ENCODE measurements at places on chromosomes 1 and 21.
A peak's percentile ranks its signal among the peaks of the same experiment; 100 is the strongest.

DNA sequence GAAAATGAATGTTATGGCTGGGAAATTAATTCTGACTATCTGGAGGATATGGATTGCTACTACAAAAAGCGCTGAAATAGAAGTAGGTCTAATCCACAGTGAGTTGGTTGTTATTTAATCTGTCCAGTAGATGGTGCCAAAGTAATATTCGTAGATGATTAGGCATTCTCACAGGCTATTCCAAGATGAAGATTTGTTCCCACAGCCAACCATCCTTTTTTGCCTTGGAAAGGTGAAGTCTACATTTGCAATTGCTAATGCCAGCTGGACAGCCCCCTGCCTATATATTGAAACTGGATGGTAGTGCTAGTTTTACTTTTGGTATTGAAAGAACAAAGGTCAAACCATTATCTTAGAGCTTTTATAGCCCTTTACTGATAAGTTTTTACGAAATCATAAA is 43.8 kb downstream of the RBM11 start:
- DNase-seq, result peak; percentile 32

DNA sequence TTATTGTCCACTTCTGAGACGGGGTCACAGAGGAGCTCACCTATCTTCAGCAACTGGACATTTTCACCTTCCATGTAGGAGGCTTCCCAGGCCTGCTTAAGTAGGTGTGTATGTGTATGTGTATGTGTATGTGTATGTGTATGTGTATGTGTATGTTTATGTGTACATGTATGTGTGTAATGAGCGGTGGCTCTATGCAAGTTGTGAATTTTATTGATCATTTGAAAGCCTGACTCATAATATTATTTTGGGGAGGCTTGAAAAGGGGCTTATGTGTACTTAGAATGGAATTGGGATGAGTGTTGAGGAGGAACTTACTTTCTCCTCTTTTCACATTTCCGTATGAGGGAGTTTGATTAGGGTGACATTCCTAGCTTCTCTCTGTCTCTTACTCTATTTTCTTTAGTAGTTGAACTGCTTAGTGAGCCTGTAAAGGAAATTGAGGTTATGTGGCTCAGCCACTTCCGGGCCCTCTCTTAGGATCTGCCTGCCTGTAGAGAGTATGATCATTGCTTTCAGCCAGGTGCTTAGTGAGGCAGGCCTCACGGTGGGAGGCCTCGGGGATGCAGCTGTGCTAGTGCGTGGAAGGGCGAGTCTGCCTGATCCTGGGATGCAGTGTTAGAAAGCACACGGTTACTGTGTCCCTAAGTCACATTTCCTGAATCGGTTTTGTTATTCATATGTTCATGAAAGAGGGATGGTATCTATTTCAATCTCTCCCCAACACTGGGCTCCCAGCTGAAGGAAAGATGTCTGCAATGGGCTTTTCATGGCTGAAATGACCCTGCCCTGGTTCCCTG is 61.0 kb downstream of the IER5 start:
- no peak for DNase-seq

- DNase-seq, result no peak
Observed at GRCh38 chr1:103348136-103348535, 177.4 kb upstream of the RNPC3 start.

DNA sequence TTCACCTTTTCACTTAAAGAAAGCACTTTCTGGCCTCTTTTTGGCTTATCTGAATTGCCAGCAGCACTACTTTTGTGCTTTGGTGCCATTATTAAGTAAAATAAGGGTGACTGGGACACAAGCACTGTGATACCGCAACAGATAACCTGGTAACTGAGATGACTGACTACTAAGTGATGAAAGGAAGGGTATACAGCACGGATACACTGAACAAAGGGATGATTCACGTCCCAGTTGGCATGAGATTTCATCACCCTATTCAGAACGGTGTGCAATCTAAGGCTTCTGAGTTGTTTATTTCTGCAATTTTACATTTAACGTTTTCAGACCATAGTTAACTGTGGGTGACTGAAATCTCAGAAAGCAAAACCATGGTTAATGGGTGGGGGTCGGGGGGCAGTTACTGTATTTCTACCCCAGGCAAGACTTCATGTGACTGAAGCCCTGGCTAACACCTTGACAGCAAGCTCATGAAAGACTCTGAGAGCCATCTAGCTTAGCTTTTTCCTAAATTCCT is 102.8 kb downstream of the CLIC6 start:
- peak; percentile 58 for DNase-seq

- DNase-seq, result peak; percentile 22
Observed at GRCh38 chr1:12081648-12082396, 18.7 kb downstream of the TNFRSF8 start.

DNA sequence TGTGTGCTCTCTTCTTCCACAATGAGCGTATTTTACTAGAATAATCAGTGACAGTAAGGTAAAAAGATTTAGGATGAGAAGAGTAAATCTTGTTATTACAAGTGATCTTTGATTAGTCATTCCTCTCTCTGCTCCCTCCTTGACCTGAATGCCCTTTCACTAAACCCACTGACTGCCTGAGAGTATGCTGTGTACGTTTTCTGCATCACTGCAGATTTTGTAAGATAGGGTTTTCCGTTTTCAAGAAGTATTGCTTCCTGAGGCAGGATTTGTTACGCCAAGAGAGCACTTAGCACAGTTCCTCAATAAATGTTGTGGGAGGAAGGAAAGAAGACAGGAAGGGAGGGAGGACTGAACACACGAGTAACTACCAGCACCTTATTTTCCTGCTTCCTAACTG is 7.7 kb upstream of the LAMB3 start:
- peak; percentile 66 for DNase-seq

- peak; percentile 48 for DNase-seq
Observed at GRCh38 chr1:43049481-43049880, 90.8 kb upstream of the SLC2A1 start.

DNA sequence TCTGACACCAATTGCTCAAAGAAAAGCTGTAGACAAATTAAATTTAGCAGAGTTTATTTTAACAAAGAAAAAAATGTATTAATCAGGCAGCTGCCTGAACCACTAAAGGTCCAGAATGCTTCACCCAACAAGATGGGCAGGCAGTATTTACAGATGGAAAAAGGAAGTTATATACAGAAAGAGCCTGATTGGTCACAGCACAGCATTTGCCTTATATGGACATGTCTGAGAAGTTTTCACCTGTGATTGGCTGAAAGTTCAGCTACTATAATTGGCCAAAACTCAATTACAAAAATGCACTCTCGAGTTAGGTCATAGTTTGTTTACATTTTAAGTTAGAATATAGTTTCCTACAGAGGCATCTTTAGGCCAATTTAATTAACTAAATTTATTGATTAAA is 15.1 kb upstream of the FMO1 start:
- peak; percentile 17 for DNase-seq

GRCh38 chr1:119340861-119341261 is 27.7 kb upstream of the HAO2 start:
- DNase-seq, result no peak

DNA sequence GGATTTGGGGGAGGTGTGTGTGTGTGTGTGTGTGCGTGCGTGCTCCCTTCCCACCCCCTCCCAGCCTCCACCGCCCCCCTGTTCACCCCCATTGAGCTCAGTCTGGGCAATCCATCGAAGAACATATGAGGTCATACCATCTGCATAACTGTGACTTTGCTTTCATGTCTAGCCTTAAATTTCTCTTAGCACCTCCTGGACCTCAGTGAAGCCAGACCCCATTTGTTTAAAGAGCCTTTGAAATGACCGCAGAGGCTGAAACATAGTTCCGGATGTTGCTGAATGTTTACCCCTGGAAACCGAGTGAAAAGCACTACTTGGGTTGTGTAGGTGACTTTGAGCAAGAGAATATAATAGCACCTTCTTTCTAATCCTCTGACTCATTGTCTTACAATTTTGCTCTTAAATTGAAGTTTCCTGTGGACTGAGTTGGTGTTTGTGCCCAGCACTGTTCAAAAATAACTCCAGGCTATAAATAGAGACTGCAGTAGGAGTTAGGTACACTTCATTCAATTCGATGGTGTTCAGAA is 75.4 kb downstream of the UBE4B start:
- DNase-seq, result peak; percentile 73

DNA sequence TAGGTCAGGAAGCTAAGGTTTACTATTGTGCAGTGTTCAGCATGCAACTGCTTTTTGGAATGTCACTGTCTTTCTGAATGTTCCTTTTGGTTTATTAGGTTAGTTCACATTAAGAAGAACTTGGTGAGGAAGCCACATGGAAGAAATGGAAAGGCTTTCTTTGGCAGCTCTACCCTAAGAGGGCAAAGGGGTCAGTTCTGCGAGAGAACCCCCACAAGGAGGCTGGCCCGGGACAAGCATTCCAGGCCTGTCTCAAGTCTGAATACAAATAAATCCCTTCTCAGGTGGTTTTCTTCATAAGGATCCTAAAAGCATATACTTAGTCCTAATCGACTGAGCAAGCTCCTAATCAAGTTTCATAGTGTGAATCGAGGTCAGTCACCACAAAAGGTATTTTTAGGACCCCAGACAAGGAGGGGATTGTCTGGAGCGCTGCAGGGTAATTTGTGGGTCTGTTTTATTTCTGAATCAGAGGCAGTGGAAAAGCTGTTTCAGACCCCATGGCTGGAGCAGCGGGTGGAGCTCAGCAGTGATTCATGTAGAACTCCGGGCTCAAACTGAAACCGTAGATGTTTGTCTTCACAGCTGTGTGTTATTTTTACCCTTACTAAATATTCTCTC is 63.3 kb downstream of the ERG start:
- DNase-seq, result no peak

- DNase-seq, result no peak
Observed at GRCh38 chr1:234907208-234907939, 221.3 kb downstream of the TOMM20 start.

GRCh38 chr21:31151156-31152045 is 113.1 kb upstream of the KRTAP19-8 start:
- no peak for DNase-seq

DNA sequence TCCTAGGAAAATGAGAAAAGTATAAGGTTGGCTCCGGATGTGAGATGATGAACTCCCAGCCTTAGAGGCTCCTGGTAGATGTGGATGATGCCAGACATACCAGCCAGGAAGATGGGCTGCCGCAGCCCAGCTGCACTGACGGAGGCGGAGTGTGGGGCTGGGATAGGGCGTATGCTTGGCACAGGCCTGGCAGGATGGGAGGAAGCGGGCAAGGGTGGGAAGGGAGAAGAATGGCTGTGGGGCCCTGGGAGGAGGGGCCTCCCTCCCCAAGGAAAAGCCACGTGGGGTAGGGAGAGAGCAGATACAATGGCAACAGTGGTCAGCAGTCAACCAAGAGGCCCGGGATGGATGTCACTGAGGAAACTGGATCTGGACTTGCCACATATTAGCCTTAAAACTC is 41.3 kb upstream of the KIF21B start:
- DNase-seq, result no peak

DNA sequence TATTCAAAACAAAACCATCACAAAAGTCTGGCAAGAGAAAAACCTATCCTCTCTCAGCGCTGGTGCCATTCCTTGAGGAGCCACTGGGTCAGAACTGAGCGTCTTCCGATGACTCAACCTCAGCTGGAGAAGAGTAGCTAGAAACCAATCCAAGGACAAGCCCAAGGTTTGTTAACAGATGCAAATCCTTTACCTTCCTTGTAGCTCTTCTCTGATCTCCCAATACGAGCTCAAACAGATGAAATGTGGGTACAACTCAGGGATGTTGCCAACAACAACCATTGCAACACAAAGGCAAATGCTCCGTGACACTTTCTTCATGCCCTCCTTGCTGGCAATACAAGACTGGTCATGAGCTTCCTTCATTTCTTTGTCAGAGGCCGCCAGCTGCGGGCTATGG is 337.1 kb downstream of the SIPA1L2 start:
- no peak for DNase-seq

- no peak for DNase-seq
Observed at GRCh38 chr1:107804134-107804533, 160.8 kb downstream of the VAV3 start.

GRCh38 chr1:19786988-19787423 is 12.7 kb downstream of the TMCO4 start:
- DNase-seq, result no peak

DNA sequence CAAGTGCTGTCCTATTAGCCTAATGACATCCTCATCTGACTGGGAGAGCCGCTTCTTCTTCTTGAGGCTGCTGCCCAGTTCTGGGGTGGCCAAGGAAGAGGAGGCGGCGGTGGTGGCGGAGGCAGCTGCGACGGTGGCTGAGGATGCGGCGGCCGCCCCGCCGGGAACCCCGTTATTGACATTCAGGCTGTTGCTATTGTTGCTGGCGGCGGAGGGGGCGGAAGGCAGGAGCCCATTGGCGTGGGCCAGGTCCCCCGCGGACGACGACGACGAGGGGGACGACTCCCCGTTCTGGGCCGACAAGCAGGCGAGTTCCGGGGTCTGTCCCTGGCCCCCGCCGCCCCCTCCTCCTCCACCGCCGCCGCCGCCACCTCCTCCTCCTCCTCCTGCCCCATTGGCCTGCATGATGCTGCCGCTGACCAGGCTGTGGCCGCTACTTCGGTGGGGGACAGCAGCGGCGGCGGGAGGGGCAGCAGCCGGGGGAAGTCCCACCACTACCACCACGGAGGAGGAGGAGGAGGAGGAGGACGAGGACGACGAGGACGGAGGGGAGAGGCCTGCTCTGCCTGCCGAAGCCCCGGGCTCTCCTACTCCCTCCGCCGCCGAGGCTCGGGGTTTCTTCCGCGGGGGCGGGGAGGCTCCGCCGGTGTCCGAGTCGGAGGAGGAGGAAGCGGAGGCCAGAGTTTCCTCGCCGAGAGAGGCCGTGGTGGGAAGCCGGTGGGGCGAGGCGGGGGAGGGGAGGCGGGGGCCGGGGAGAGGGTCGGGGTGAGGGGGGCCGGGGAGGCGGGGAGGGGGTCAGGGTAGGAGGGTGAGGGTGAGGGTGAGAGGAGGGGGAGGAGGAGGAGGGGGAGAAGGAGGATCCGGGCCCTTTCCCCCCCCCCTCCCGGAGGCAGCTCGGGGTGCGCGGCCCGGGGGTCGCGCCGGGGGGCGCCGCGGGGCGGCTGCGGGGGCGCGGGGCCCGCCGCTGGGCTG is 610 bp downstream of the WDR26 start:
- no peak for DNase-seq

- peak; percentile 88 for DNase-seq
Observed at GRCh38 chr1:178530037-178530402, 17.1 kb downstream of the TEX35 start.

DNA sequence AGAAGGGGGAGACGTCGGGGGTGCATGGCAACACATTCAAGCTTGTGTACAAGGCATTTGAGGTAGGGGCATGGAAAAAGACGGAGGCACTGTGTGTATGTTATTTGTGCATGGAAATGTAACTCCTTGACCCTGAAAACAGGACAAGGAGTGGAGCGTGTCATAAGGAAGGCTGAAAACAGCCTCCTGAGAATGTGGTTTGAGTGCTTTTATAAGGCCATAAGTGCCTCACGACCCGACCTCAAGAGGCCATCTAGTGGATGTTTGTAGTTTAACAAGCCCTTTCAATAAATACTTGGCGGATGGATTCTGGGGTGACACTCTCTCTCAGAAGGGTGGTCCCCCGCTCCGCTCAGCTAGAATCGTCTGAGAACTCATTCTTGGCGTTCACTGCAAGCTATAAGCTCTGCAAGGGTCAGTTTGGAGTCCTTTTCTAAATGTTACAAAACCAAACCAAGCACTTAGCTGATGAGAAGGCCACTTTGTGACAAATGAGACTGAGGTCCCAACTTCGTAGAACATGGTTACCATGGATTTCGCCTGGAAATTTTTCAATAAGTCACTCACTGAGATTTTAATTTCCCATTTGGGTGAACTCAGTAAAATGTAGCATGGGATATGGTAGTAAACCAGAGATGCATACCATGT is 38.8 kb upstream of the CLCA4 start:
- DNase-seq, result peak; percentile 27
